ENCODE measurements at places on chromosomes 2 and 18.
A peak's percentile ranks its signal among the peaks of the same experiment; 100 is the strongest.

- DNase-seq: no peak
Measured at GRCh38 chr2:11865378-11865777, 118.9 kb downstream of the LPIN1 start.

DNA sequence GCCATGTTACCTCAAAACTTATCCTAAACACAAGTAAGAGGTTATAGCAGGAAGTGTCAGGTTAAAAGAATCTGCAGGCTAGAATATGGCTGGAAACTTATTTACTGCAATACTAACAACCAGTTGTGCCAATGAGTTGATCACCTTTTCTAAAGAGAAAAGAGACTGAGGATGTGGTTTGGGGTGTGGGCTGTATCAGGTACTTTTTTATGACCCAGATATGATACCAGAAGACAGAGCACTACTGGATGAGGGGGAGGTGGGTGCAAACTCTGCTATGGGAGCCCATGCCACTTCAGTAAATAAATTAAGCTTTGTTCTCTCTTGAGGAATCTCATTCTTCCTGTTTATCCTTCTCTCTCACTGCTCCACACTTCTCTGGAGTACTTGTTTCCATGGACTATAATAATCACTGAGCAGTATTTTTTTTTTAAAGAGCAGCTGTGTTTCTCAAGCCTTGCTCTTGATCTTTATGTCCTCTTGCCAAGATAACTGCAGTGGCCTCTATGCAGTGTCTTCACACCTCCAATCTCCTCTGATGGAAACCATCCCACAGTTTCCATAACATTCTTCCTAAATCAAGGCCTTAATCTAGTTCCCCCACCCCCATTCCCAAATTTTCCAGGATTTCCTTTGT lies 51.2 kb upstream of the NOSTRIN start:
- DNase-seq: no peak

- no peak for DNase-seq
Measured at GRCh38 chr2:145110668-145111356, 590.9 kb upstream of the ZEB2 start.

DNA sequence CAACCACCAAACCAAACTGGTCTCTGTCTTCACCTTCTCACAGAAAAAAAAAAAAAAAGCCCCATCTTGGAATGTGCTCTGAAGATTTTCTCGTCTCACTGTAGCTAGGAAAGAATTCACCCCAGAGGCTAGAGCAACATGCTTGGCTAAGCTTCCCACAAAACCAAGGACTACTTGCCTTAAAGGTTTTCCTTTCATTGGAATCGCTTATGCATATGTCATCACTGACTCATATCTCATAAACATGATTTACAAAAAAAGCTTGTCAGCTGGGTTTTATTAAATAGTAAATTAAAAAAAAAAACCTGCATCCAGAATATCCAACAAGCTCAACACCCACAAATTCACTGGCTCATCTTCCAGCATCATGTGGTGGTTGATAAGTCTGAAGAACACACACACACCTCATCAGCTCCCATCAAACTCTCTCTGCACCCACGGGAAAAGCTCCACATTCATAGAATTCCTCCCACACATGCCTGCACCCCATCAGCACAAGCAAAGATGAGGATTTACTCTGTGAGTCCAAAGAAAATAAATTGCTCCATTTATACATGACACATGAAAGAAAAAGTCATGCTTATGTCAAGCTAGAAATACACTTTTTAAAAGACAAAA lies 182.0 kb upstream of the TRIB2 start:
- DNase-seq: no peak

DNA sequence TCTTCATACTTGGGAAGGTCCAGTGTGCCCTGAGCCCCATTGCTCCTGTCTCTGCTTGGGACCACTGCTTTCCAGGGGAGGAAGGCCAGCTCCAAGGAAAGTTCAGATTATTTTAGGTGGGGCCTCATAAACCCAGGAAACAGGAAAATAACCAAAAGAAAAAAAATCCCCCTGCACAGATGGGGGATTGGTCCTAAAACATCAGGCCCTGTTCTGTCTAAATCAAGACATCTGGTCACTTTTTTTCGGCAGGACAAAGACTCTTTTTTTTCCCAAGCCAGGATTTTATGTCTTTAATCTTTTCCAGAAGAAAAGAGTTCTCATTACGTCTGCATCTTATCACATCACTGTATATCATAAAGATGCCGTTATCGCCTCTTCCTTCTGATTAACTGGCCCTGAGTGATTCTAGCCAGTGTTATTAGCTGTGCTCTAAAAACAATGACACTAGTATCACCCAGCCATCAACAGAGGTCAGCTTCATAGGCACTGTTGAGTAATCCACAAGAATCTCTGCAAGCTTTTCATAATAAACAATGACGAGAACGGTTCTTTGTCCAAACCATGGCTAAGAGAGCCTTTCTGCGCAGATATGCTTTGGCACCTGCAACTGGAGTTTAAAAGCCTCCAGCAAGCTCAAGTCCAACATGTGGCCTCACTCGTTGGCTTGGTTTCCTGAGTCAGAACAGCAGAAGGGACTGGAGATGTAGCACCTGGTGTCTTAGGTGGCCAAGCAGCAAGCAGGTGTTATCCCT lies 138.2 kb downstream of the VAPA start:
- no peak for DNase-seq

DNA sequence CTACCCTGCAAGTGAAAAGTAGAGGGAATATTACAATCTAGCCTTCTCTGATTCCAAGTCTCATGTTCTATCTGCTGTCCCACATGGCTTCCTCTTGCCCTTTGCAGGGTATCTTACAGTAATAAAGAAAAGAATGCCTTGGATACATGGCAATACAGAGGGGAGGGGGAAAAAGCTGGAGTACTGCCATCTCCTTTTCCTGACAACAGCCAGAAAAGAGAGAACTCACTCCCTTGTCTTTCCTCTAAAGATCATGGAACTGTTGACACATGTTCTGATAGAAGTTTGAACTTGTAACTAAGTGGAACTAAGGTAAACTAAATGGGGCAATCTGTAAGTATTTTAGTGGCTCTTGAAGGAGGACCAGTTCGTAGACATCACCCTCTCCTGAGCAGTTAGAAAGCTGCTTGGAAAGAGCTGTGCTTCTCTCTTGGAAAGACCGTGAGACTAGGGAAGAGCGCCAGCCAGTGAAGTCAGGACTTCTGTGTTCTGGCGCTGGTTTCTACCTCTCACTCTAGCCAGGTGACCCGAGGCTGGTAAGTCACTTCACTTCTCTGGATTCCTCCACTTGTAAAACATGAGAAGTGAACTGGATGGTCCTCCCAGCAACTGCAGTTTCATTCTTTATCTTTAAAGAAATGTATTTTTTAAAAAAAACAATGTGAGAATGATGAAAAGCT lies 242.3 kb upstream of the FOSL2 start:
- DNase-seq: no peak

DNA sequence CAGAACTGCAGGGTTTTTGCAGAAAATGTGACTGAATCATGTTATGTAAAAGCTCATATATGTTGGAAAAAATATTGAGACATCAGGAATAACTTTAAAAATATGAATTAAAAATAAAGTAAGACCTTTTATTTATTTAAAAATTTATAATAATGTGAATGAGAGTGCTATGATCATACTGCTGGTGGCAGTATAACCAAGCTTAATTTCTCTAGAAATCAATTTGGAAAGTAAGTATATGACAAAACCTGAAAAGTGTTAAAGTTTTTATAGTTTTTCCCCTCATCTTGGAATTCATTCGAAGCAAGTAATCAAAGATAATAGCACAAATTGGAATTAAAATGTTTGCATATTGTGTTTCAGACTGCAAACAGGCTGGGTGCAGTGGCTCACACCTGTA lies 7.5 kb downstream of the SLC39A10 start:
- no peak for DNase-seq

GRCh38 chr2:86036669-86037138 lies 69.0 kb downstream of the POLR1A start:
- no peak for DNase-seq

- no peak for DNase-seq
Measured at GRCh38 chr2:100615471-100615870, 52.7 kb downstream of the PDCL3 start.

DNA sequence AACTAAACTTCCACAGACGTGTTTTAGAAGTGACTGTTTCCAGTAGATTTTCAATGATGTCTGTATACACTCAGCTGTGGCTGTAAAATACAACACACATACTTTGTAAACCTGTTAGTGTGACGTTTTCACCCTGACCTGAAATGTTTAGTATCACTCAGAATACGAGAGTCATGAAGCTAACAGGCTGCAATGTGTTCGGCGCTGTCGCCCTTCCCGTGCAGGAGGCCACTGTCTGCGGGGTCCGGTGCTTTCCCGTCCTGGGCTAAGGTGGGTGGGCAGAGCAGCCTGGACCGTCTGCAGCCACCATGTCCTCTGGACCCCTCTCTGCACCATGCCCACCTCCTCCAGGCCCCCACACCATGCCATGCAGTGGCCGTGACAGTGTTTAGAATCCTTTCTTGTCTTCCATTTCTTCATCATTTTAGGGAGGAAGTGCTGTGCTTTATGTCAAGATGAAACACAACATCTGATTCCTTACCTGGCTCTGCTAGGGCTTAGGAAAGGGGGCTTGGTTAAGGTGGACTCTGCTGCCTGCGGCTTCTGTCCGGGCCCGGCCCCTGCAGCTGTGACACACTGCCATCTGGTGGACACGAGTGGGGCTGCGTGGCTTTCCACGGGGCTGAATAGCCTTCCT lies 53.8 kb upstream of the RBM44 start:
- DNase-seq: peak; percentile 62

- DNase-seq: no peak
Measured at GRCh38 chr2:163570391-163570790, 165.4 kb downstream of the FIGN start.

- DNase-seq: no peak
Measured at GRCh38 chr2:157625296-157625695, 3.4 kb downstream of the ACVR1C start.

DNA sequence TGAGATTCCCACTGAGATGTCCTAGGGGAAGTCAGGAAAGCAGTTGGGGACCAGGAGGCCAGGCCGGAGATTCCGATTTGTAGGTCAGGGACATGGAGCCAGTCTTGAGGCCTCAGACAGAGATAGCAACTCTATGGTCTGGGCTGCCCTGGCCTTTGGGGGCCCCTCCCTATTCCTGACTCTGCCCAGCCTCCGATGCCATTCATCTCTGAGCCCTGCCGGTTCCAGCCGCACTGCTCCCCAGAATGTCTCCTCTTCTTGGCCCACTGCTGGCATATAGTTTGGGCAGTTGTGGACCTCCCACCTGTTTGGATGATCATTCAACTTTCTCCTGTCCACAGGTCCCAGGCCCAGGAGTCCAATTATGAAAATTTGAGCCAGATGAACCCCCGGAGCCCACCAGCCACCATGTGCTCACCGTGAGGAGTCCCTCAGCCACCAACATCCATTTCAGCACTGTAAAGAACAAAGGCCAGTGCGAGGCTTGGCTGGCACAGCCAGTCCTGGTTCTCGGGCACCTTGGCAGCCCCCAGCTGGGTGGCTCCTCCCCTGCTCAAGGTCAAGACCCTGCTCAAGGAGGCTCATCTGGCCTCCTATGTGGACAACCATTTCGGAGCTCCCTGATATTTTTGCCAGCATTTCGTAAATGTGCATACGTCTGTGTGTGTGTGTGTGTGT lies 16.4 kb downstream of the SIGLEC15 start:
- no peak for DNase-seq

DNA sequence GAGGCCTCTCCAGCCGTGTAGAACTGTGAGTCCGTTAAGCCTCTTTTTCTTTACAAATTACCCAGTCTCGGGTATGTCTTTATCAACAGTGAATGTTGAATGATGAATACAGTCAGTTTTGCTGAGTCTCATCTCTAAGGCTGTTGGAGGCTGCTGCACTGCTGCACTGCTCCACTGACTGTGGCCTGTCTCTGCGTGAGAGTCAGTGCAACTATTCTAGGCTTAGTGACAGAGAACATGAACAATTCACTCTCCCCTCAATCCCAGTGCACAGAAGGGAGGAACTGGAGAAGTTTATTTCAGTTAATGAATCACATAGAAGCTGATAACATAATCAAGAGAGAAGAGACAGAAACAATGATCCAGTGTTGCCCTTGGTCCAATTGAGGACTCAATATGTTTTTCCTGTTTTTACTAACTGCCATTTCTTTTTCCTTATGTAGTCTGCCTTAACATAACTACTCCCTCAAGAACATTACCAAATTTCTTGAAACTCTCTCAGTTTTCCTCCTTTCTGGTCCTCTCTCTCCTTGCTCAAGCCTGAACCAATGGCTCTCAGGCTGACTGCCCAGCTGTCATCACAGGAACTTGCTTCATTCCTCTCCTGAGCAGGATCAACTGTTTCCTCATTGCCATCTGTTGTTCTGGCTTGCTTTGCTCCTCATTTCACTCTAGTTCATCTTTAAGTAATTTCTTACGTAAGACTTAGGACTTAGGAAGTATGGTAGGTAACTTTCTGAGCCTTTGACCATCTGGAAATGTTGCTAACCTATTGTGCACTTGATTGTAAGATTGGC lies 483.2 kb downstream of the METTL4 start:
- DNase-seq: no peak

GRCh38 chr2:196268538-196269338 lies 97.4 kb upstream of the STK17B start:
- no peak for DNase-seq

GRCh38 chr2:42752816-42753813 lies 10.8 kb downstream of the OXER1 start:
- DNase-seq: no peak

GRCh38 chr2:147224070-147224469 lies 620.8 kb upstream of the ACVR2A start:
- no peak for DNase-seq

GRCh38 chr2:209636076-209636475 lies 135.6 kb upstream of the UNC80 start:
- no peak for DNase-seq

GRCh38 chr2:188746727-188747126 lies 227.4 kb upstream of the COL3A1 start:
- no peak for DNase-seq
